ENCODE measurements at places on chromosomes 4 and X.
A peak's percentile ranks its signal among the peaks of the same experiment; 100 is the strongest.

GRCh38 chr4:8643986-8644385 is 51.4 kb downstream of the CPZ start:
- DNase-seq: no peak

DNA sequence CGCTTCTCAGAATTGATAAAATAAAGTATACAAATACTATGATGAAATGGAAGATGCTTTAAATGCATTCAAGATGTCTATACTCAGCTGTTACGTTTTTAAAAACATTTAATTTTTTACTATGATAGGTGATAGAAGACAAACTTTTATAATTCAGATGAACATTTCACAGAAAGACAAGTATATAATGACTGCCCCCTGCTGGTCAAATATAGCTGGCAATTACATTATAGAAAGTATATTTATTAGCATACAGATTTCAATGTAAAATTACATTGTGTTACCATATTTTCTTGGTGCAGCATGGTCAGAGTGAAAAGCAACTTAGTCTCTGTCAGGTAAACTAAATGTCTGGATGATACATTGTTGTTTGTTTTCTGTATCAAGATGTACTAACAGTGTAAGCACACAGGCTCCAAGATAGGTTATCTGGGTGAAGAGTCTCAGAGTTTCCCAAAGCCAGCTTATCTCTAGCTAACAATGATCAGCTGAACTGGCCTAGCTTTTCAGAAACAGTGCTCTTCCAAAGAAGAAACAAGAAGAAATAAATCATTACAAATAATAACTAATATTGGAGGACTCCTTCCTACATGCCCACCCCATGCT is 54.1 kb downstream of the SRPX start:
- DNase-seq: peak; percentile 53

DNA sequence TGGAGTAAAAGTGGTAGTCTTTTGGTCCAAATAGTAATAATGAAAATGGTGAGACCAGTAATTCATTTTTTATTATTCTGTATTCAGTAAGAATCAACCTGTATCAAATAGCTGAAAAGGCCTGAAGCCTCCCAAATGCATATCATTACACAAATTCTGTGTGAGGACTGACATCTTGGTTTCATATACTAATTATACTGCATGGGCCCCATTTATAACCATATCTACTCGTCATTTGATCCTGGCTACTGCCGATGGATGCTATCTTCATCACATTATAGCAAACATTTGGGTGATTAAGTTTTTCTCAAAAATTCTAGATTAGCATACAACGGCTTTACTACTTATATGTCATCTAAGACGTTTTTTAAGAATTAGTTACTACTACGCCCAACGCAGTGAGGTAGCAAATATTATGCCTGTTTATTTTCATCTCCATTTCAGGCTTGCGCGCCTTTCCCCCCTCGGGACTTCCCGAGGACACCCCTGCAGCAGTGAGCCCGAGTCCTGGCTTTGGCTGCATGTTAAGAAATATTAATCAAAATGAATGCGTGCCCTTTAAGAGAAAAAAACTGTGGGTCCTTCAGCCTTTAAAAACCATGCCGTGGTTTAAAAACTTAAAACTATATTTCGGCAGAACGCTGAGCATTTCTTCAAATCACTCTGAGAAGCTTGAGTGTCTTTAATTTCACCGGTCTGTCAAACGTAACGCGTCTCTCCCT is 814 bp upstream of the MMAA start:
- DNase-seq: no peak

GRCh38 chr4:108560616-108561015 is 59.8 kb upstream of the RPL34 start:
- DNase-seq: peak; percentile 35
